ENCODE measurements at places on chromosomes 6 and 20.

GRCh38 chr20:5797843-5798462, 47.8 kb downstream of the SHLD1 start:
- no peak for DNase-seq

DNA sequence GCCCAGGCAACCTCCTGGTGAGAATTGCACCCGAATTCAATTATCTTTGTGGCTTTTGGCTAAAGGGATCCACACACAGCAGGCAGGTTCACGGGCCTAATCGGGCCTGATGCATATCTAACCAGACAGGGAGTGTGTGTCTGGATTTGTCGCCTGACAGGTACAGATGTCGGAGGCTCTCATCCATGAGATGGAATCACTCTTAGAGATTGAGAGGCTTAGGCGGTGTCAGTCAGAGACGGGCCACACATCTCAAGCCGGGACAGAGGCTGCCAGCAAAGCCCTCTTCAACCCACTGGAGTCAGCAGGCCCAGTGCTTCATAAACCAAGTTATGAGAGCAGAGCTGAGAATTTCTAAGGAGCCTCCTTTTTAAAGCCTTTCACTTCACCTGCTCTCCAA, 247.0 kb downstream of the LRFN2 start:
- no peak for DNase-seq

DNA sequence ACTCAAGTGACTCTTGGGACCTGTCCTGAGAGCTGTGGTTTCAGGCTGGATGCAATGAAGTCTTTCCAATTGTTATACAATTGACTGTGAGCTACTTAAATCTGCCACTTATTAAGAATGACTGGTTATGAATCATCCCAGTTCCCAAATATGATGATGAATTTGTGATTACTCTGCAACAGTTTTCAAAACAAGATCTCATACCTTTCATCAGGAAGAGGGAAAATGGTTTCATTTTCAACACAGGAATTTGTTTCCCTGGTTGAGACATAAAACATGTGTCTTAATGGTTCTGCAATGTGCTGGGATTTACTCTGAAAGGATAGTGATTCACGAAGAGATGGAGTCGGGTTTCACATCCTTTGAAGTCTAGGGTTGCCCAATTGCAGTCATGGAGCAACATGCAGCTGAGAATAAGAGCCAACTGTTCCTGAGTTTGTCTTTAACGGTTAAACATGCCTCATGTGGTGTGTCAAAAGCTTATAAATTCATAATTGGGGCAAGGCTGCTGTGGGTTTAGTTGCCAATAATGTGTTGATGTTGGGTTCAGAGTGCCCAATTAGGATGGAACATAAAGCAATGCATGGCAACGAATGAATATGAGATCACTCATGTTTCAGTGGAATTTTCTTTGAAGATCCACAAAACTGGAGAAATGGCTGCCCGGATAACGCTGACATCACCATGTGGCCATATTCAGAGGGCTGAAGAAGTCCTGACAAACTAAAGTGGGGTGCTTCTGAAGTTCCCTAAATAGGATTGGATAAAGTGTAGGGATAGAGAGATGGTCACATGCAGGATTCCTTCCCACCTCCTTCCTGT, 41.0 kb downstream of the CYP24A1 start:
- DNase-seq: no peak

- DNase-seq: no peak
These were observed 5.1 kb downstream of the TMEM151B start for GRCh38 chr6:44275271-44275748.

DNA sequence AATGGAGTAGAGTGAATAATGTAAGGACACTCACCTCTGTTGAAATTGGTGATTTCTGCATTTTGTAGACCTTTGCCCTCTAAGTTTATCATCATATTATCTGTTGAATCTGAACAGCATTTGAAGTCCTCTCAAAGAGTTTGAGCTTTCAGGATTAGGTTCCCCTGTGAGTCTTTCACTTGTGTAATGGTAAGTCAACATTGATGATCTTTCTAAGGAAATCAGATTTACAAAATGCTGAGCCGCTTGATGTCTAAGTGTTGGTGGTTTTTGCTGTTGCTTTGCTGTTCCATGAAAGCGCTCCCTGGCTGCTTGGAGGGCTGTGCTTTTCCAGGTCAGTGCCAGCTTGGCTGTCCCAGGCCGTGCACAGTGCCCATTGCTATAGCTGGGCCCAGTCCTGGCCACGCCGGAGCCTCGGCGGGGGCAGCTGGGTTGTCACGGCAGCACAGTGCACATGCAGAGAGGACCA, 33.8 kb upstream of the KIF25 start:
- DNase-seq: no peak

DNA sequence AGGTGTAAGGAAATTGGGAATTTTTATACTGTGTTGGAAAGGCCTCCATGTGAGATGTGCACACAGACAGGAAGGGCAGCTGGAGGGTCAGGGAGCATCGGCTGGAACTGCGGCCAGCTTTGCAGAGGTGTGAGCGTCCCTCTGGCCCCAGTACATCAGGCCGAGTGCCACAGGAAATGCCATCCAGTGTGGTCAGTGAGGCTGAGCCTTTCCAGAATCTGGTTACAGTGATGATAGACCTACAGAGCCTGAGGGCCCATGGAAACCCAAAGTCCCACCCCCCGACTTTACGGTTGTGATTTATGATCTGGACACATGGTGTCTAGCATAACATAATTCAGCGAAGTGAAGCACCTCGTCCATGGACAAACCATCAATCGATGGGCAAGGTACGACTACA, 137.3 kb upstream of the PDE10A start:
- no peak for DNase-seq

GRCh38 chr6:17580518-17581048, 19.5 kb upstream of the FAM8A1 start:
- DNase-seq: no peak
